Activated CD4-positive, alpha-beta T cell treated with anti-CD3 and anti-CD28 coated beads for 4 hours (primary cell): ENCODE measurements at places on chromosomes 5 and 9.

- DNase-seq, result no peak
Measured at GRCh38 chr5:108634617-108635288, 112.9 kb upstream of the FER start.

GRCh38 chr9:106653213-106653612 lies 209.8 kb upstream of the ZNF462 start:
- no peak for DNase-seq

DNA sequence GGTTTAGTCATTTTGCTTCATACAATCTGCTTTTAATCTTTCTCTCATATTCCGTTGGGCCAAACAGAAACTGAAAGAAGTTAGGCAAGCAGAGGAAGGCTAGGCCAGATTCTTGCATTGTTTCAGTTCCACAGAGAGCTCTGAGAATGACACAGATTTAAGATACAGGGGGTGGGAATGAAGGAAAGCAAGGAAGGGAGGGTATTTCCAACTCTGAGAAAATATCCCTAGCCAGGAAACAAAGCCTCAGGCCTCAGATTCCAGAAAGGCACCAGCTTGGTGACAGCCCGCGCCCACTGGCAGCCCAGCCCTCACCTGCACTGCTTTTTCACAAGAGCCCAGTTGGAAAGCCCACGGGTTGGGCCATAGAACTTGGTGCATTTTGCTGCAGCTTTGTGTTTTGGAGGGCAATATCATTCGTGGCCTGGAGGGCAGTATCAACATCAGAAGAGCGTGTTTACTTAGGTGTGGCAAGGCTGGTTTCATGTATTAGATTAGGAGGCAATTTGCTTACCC lies 63.5 kb downstream of the ENC1 start:
- no peak for DNase-seq

DNA sequence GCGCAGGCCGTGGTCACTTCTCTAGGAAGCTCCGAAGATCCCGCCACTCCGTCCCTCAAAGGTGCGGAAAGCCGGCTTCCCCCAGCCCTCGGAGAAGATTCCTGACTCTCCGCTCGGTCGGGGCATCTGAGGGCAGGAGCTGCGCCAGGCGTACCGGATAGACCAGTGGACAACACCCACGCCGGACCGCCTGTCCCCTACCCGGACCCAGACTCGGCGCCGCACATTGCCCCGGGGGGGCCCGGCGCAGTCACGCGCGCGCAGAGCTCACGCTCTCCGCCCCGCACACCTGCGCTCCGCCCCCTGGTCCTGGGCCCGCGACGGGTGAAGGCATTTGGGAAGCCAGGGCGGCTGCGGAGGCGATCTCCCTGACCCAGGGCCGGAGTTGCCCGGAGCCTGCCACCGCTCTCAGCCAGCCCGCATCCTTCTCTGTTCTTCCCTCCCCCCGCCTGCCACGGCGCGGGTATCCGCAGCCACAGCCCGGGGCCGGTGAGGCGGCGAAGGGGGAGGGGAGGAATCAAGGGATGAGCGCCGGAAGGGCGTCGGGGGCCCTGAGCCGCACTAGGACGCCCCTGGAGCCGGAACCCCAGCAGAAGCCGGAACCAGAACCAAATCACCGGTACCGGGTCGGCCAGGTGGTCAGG lies 448 bp downstream of the RELL2 start:
- peak; percentile 55 for DNase-seq

DNA sequence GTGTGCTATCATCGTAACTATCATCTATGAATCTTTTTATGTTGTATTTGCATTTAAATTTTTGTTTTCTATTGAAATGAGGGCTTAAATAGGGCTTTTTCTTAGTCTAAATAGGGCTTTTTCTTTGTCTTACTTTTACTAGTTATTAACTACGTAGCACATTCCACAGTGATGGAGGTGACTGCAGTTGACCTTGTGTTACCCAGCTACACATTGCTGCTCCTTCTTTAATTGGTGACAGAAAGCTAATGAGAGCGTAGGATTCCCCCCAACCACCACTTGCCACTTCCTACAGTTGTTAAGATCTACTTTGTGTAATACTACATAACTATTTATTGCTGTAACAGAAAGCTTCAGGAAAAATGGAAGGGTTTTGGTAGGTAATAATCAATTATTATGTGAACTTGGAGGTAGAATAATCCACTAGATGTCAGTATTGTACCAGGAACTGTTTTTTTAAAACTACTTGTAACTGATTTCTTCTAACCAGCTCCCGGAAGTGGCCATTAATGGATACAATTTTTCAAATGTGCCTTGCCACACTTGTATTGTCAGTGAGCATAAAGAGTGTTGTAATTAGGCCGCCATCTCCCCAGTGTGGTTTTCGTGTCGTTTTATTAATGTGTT lies 18.0 kb downstream of the MTRR start:
- DNase-seq, result no peak

DNA sequence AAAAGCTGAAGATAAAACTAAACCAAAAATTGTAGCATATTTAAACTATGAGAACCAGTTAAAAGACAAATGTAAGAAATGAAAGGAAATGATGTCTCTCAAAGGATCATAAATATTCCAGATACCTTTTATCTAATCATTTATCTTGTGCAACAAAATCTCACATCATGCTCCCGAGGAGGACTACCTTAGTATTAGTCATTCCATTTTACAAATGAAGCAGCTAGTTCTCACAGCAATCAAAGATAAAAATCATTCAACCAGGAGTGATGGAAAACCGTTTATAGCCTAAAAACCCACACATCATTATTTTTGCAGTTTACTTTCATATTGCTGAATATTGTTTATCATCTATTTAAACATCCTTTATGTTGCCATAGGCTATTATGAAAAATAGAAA lies 190.0 kb downstream of the CDH12 start:
- no peak for DNase-seq

DNA sequence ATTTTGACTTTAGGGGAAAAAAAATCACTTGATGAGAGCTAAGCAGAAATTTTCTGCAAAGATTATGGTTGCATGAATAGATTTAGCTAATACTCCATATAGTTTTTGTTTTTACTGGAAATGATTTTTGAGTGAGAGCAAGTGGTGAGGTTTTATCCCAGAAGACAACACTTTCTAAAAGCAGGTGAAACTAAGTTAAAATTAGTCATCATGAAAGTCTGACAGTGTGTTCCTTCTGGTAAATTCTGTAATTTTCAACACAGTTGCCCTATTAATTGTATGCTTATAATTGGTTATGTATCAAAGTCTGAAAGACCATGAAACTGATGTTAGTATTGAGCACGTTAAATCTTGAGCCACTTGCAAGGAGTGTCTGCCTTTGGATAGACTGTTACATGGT lies 91.5 kb downstream of the SMARCA2 start:
- no peak for DNase-seq

DNA sequence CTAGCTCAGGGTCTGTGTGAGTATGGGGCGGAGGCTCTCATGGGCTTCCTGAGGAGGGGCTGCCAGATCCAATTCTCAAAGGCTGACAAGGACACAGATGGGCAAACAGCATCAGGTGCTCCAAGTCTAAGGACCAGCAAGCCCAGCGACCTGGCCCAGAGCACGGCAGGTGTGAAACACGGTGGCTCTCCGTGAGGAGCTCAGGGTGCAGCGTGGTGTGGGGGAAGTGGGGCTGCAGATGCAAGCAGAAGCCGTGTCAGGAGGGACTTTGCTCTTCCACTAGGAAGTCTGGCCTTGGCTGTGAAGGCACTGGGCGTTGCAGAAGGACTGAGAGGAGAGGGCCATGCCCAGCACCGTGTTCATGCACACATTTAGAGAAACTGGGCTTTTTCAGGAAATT lies 420.0 kb downstream of the GADD45G start:
- no peak for DNase-seq

GRCh38 chr5:90878549-90879196 lies 320.1 kb downstream of the ADGRV1 start:
- DNase-seq, result no peak

DNA sequence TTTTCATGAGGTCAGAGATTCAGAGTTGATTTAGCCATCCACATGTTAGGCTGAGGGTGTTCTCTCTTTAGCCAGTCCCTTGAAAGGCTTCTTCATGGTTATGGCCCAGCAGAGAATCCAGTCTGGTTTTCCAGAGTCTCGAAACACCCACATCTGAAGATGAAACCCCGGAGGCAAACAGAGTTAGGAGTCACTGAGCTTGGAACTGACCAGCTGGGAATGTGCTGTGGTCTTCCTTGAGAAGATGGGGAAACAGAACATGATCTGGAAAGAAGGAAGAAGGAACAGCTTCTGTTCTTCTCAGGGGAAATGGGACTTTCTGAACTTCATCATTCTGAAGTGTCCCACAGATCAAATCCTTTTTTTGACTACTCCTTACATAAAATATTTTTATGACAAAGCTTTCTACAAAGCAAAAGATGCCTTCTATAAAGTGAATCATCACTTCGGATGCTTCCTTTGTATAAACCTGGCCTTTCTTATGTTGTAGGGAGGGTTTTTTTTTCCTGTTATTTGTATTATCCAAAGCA lies 45.4 kb downstream of the ZNF618 start:
- DNase-seq, result no peak

DNA sequence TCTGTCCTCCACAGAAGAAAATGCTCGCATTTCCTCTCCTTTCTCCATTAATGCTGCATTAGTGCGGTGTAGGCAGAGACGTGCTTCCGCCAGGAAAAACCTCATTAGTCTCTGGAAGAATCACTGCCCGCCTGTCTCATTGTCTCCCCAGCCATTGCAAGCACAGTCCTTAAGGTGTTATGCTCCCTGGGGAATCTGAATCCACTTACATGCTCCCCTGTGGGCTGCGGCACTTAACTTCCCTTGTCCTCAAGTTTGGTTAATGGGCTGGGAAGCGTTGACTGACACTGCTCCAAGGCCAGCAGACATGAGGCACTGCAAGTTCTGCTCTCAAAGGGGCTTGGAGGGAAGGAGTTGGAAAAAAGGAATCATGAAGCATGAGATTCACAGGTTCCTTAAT lies 41.6 kb downstream of the TARS1 start:
- no peak for DNase-seq

GRCh38 chr5:61788548-61788947 lies 456.5 kb downstream of the ZSWIM6 start:
- no peak for DNase-seq

DNA sequence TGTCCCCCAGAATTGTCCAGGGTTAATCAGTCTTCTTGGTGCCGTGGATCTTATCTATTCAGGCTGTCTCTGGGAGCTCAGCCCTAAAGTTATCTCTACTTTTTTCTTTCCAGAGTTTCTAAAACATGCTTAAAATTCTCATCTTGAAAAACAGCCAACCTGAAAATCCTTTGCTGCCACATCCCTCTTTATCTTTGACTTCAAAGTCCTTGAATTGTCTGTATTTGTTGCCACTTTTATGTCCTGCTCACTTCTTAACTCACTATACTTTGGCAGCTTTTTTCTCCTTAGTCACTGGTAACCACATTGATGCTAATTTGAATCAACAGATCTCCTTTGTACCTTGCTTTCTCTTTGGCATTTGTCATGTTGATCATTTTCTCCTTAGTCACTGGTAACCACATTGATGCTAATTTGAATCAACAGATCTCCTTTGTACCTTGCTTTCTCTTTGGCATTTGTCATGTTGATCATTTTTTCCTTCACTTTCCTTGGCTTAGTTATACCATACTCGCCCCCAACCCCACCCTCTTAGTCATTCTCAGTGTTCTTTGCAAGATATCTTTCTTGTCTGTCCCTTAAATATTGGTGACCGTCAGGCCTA lies 8.5 kb downstream of the DMXL1 start:
- DNase-seq, result peak; percentile 19

- no peak for DNase-seq
Measured at GRCh38 chr5:180138976-180139730, 67.6 kb upstream of the RNF130 start.

DNA sequence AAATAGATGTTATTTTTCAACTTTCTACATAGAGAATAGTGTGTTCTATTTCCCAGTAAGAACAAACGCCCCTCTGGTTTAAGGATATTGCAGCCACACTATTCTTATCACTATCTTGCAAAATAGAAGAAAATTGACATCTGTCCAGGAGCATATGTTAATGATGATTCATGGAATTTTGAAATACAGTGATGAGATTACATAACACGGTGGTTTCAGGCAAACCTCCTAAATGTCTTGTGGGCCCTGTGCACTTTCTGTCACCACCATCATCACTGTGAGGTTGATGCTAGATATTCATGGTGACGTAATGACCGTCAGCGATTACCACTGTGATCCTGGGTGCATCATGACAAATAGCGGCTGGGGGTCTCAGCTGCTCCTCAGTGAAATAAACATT lies 48.1 kb downstream of the CFAP90 start:
- DNase-seq, result no peak

GRCh38 chr5:122187426-122187825 lies 58.1 kb downstream of the ZNF474 start:
- DNase-seq, result no peak

DNA sequence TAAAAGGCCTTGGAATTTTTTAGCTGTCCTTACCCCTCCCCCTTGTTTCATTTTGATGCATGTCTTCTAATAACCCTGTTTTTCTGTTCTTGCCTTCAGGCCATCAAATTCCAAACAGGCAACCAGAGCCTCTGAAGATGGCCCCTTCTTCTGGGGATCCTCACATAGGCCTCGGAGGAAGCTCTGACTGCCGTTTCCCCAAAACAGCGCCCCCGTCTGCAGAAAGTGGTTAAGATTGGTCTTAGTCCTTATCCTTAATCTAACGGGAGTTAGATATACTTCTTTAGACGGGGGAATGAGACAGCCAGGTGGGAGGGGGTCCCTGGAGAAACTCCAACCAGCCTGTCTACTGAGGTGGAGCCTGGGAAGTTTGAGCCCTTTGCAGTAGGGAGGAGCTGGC lies 226.3 kb upstream of the ZNF608 start:
- DNase-seq, result no peak

DNA sequence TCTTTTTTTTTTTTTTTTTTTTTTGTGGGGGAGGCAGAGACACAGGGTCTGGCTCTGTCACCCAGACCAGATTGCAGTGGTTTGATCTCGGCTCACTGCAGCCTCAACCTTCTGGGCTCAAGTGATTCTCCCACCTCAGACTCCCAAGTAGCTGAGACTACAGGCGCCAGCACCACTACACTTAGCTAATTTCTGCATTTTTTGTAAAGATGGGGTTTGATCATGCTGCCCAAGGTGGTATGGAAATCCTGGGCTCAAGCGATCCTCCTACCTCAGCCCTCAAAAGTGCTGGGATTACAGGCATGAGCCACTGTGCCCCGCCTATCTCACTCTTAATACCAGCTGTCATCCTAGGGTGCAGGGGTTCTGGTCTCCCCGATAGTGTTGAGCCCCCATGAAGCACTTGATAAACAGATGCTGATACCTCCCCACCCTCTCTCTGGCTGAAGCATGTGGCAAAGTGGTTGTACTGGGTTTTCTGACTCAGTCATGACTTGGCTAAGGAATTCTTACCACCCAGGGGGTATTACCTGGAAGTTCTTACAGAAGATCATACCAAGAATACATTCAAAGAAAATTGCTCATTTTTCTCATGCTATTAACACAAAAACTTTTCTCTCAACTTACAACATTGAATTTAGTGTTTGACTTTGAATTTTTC lies 110.2 kb upstream of the DAPK1 start:
- no peak for DNase-seq

DNA sequence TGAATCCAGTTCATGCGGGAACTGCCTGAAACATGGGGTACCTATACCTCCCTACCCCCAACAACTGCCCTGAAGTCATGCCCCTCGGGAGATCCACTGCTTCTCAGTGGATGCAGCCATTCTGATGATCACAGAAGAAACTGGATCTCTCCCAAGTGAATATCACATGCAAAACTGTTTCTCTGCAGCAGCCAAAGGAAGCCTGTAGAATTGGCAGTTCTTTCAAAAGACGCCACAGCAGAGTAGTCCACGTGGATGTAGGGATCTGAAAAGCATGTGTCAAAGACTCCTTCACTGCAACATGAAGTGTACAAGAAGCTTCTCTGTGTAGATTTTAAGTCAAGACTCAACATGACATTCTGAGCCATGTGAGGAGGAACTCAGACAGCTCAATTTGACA lies 286.7 kb downstream of the NR3C1 start:
- DNase-seq, result no peak
